Thymus (tissue), 14 donors: ENCODE measurements at places on chromosomes 2 and 18.

DNA sequence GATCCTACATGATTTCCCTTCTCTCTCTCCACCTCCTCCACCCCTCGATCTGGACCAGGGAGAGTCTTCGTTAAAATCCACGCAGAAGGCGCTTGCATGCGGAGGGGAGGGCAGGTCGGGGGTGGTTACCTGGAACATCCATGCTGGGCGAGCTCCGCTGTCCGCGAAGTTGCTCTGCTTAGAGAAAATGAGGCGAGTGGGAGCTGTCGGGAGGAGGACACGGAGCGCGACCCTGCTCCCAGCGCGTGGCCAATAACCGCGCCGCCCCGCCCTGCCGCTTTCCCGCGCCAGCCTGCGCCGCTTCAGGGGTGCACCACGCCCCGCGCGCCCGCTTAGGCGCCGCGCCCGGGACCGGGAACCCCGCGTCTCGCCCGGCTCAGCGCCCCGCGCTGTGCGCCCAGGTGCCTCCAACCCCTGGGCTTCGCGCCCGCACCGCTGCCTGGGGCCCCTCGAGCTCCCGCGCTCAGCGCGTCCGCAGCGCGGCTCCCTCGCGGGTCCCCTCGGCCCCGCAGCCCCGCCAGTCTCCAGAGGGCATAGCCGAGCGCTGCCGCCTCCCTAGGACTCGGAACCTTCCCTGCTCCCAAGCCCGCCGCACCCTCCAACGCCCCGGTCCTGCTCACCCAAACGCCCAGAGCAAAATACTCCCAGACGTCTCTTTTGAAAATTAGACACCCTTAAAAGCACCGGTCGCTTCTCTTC lies 636 bp downstream of the CBLN2 start:
- DNase-seq = no peak

DNA sequence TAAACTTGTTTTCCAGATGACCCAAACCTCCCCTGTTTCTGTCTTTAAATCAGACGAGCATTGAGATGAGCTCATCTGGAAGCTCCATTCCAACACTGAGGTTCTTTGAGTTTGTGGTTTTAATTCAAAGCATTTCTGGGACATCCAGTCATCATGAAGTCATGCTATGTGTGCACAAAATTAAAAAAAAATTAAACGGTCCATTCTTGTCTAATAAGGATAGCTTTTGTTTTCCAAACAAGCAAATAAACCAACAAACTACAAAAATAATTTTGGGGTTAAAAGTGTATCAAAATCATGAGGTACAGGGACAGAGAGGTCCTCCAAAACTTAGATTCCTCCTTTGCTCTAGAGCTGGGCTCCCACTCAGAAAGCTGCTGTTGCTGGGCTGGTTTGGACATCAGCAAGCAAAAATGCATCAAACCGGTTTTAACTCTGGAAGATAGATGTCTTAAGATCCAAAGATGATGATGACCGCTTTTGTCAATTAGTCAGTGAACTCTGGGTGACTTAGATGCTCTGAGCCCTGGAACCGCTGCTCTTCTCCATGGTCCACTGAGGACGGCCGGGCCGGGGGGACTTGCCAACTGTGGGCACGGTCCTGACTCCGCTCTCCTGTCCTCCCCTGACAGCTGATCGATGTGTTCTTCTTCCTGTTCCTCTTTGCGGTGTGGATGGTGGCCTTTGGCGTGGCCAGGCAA lies 65.4 kb downstream of the TRPM8 start:
- DNase-seq = no peak

- peak; percentile 38 for DNase-seq
These were observed 70.3 kb upstream of the PELI1 start for GRCh38 chr2:64214281-64215115.

GRCh38 chr18:50970006-50970405 lies 2.2 kb downstream of the ELAC1 start:
- DNase-seq = no peak

GRCh38 chr2:16487686-16488085 lies 177.9 kb downstream of the CYRIA start:
- no peak for DNase-seq
